Fibroblast of the conjunctiva (primary cell): ENCODE measurements at places on chromosomes 7 and 10.

GRCh38 chr7:22855049-22855392, 32.4 kb upstream of the TOMM7 start:
- no peak for DNase-seq

DNA sequence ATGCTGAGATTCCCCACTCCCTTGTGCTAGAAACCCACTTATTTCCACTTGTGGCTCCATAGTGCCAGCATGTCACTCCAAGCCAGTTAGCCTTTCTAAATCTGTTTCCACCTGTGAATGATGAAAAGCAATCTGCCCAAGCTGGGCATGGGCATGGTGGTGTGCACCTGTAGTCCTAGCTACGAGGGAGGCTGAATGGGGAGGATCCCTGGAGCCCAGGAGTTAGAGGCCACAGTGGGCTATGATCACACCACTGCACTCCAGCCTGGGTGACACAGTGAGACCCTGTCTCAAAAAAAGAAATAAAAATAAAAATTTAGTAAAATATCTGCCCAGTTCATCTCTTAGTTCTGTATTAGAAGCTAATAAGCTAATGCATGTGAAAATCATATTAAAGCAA, 5.0 kb upstream of the PTF1A start:
- DNase-seq: no peak

DNA sequence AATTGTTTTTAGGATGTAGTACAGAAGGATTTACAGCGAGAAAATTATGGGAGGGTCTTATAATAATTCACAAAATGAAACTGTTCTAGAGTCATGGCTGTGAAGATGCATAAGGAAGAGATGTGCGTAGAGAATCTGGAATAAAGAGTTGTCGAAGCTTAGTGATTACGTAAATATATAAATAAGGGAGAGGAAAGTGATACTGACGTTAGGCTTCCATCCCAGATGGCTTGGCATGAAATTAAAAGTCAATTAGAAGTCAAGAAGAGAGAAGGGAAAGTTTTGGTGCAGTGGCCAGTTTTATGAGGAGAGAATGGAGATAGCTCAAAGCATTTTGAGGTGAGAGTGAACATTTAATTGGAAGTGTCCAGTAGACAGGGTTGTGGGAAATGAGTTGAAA, 85.5 kb downstream of the LCOR start:
- DNase-seq: no peak

GRCh38 chr7:107712025-107712424, 31.9 kb upstream of the CBLL1 start:
- DNase-seq: no peak

- DNase-seq: peak; percentile 14
Observed at GRCh38 chr7:69893906-69894305, 295.6 kb downstream of the AUTS2 start.

- no peak for DNase-seq
Observed at GRCh38 chr10:52172581-52172980, 141.5 kb upstream of the DKK1 start.

DNA sequence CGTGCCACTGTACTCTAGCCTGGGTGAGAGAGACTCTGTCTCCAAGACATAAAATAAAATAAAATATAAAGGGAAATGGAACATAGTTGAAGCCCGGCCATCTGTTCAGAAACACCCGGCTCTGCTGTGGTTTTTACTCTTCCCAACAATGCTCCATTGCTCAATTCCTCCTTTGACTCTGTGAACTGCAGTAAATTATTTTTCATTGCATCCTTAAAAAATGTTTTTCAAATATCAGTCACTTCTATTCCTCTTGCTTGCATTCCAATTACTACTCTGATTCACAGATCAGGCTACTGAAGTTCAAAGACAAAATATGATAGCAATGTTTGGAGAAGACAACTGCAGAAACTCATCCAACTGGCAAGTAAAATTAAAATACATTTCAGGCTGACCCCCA, 983.0 kb downstream of the SORCS1 start:
- peak; percentile 31 for DNase-seq

DNA sequence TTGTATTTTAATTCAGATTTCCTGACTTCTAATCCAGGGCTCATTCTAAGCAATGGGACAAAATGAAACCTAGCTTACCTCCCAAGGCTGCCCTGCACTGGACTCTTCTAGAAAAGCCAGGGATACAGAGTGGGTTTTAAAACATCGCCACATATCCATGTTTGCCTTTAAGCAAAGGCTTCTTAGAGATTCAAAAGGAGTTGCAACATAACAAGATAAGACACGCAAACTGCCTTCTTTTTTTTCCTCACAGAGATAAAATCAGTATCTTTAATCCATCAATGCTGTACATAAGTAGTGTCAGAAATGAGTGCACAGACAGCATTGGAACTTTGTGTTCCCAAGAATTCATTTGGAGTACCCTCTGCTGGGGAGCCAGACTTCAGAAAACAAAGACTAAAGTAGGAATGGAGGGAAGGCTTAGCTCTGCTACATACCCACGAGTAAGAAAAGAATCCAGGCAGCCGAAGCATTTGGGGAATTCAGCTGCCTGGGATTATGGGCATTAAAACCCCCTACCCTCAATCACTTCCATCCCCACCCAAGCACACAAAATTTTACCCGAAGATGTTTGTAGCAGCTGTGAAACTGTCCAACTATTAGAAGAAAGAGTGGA, 427.8 kb downstream of the ARL4A start:
- no peak for DNase-seq

GRCh38 chr10:129694691-129695243, 227.7 kb downstream of the MGMT start:
- DNase-seq: peak; percentile 21

DNA sequence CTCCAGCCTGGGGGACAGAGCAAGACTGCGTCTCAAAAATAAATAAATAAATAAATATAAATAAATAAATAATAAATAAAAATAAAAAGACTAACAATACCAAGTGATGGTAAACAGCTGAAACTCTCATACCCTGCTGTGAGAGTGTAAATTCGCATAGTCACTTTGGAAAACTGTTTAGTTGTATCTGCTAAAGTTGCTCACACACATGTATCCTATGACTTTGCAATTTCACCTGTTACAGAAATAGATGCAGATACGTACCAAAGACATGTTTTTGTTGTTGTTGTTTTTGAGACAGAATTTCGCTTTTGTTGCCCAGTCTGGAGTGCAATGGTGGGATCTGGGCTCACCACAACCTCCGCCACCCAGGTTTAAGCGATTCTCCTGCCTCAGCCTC, 135.7 kb downstream of the IDE start:
- no peak for DNase-seq

DNA sequence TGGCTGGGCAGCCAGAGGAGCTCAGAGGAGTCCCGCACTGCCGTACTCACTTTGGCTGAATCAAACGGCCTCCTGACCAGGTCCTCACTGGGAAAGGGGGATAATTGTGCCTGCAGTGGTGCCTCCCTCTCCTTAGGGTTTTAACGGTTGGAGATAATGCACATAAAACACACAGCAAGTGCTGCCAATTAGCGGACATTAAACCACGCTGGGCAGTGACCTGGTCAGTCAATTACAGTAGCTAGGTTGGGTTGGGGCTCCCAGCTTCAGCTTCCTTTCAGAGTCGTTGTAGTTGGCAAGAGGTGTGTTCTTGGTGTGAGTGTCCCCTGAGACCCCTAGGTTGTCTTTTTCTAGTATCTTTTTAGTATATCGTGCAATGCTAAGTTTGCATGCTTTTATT, 146.6 kb downstream of the C10orf105 start:
- DNase-seq: no peak

DNA sequence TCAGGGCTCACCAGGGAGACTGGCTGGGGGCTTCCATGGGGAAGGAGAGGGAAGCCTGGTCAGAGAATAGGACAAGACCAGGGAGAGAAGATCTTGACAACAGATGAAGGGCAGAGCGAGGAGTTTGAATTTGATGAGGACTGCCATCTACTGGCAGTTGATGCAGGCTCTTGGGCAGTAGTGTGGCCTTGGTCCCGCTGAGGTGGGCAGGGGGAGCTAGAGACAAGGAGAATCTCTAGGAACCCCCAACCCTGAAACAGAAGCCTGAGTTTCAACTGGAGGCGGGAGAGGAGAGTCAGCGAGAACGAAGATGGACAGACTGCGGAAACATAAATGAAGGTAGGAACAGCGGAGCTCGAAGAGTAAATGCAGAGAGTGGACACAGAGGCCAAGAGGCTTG, 81.0 kb downstream of the PPP1R3C start:
- DNase-seq: peak; percentile 72

- DNase-seq: no peak
Observed at GRCh38 chr7:506921-507622, 12.6 kb downstream of the PDGFA start.

DNA sequence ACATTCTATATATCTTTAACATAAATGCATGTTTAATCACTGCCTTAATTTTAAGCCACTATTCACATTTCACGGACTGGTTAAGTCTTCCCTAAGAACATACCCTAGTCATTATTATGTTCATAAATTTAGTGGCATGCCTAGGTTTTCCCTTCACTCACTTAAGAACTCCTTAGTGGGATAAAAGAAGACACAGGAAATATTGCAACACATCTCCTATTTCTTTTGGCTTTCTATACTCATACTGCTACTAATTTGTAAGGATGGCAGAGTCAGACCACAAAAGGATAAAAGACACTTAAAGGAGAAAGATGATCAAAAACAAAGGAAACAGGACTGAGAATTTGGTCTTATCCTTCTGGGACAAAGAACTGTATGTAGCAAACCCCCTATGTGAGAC, 951.4 kb downstream of the SORCS3 start:
- no peak for DNase-seq

DNA sequence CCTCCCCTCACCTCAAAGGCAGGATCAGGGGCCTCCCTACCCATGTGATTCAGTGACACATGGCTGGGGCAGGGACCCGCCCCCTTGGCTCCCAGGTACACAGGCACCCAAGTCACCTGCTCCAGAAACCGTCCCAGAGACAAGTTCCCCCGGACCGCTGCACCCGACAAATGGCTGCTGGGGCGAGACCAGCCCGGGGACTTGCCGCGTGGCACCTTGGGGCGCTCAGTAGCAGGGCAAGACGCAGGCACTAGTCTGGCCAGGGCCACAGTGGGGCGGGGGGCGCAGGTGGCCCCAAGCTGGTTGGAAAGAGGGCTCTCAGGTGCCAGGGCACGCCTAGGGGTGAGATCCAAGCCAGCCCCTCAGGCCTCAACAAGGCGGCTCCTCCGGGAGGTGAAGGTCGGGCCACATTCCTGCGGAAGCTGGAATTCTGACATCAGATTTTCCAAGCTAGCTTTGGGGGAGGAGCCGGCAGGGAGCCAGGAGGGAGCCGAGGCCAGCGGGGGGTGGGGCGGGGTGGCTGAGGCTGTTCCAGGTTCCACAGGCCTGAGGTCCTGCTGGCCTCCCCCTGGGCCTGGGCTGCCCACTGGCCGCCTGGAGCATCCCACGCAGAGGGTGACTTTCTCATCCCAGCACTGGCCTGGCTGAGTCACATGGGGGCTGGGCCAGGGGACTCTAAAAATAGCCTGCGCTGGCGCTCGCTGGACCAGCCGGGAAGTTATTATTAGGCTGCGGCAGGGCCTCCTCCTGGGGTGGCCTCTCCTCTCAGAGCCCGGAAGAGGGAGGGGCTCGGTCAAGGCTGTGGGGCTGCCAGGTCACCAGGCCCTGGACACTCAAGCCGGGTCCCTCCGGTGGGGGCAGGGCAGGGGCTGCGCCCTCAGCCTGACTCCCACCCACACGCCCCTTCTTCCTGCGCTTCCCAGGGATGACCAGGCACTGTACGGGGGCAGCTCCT, 20.5 kb upstream of the INPP5A start:
- peak; percentile 93 for DNase-seq

DNA sequence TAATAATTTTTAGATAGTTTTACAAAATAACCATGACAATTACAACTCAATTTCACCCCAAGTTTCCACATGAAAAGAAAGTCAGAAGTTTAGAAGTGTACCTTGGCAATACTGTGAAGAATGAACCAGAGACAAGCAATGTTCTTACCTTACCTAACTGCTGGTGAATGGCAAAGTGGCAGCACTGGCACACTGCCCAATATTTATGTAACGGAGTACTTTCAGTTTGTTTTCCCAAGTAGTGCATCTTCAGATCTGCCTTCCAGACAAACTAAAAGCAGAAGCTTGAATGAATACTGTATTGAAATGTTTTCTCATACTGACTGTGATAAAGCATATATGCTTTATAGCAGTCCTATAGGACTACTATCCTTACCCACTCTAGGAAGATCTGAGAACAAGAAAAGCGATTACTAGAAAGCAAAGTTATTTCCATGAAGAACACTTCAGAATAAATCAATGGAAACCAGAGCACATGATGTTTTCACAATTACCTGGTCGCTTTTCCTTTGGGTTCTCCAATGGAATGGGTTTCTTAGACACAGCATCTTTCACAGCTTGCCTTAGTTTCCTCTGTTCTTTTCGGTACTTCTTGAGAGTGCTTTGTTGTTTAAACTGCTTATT, 1.5 kb downstream of the NOC3L start:
- no peak for DNase-seq

DNA sequence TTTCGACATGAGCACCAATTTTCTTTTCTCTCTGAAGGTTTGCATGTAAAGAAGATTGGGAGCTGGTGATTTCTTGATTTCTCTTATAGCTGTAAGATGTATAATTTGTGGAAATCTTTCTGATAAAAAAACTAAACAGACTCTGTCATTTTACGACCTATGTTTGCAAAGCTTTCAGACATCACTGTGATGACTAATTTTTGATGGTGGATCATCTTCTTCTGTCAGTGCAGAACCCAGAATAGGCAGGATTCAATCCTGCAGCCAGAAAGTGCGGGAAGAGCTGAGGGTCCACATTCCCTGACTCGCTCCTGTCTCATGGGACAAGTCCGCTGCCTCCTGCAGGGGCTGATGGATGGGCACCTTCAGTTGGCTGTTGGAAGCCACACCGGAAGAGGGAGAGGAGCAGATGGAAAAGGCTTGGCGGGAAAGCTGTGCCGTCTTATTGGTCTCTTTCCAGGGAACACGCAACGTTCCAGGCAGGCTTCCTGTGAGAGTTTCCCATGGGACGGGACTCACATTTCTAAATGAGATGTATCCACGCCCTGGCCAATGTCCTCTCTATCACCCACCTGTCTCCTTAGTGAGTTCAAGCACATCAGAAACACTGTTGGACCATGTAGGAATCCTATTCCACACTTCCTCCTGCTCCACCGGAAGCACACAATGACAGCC, 186.9 kb downstream of the PRPF18 start:
- DNase-seq: no peak

- no peak for DNase-seq
Observed at GRCh38 chr7:43105521-43106120, 6.8 kb upstream of the HECW1 start.

- no peak for DNase-seq
Observed at GRCh38 chr10:75650648-75651047, 219.2 kb downstream of the LRMDA start.

DNA sequence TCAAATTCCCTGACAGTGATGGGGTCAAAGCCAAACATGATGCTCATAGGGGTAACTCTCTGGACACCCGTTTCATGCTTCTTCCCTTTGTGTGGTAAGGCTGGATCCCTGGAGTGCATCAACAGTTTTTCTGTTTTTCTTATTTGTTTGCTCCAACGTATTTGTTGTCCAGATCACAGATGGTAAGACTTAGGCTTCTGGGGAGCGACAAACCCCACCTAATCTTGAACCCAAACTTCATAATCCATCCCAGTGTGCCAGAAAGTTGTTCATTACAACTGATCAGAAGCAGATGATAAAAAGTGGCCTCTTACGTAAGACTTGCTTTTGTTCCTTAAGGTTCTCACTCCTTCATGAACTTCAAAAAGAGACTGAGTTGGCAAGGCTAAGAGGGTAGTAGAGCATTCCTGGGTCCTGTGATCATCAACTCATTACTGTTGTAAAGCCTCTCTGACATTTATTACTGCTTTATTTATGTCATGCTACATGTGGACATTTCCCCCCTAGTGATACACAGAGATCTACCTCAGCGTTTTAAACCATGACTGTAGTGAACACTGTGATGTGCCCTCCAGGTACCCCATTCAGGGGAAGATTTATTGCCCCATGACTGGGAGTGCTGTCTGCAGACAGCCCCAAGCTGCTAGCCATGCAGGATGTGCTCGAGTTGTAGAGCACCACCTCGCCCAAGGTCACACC, 125.6 kb downstream of the CCDC71L start:
- no peak for DNase-seq
